ENCODE measurements at places on chromosomes 6 and 20. TPM values are rescaled to one million over a fixed set of nuclear protein-coding genes. Genes with fewer than 3 reads are reported as not detected.
A peak's percentile ranks its signal among the peaks of the same experiment; 100 is the strongest.

The TREML1 gene
- total RNA-seq: not detected

The TTBK1 gene
- total RNA-seq: not detected

- H3K4me3 ChIP-seq: no peak overlapping the region
- no peaks in the 10 kb centered on the region for H3K27me3 ChIP-seq
- DNase-seq: no peak
- no peak overlapping the region for H3K27ac ChIP-seq
- no peaks in the 10 kb centered on the region for H3K4me1 ChIP-seq
- H3K36me3 ChIP-seq: no peaks in the 10 kb centered on the region
Measured at GRCh38 chr6:23180504-23181293, 611.3 kb downstream of the HDGFL1 start.

DNA sequence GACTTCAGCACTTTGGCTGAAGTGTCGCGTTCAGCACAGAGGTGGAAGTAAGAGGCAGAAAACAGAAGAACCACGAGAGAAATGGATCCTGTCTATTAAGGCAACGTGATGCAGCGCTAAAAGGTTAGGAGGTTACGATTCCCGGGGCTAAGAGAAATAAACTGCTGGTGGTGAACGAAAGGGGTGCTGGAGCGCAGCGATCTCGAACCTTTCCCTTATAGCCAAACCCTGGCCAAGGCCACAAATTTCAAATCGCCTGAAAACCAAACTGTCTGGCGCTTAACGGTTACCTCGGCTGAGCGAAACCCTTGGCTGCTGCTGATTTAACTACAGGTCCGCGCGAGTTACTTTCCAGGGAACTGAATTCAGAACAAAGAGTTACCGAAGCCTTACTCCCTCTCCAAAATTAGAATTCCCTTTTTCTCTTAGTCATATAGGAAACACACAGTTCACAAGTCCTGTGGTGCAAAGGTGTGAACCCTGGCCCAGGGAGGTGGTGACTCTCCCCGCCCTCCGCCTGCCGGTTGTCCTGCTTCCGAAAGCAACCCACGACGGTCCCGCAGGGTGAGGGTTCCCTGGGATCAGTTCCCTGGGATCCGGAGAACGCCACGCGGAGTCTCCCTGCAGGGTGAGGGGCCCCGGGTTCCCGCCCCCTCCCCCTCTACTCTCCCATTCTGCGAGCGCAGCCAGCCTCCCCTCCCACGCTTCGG lies 1.3 kb upstream of the SLC35D3 start:
- DNase-seq: no peak
- peak overlapping the region; percentile 6 for H3K4me3 ChIP-seq
- H3K36me3 ChIP-seq: no peaks in the 10 kb centered on the region
- peaks cover 7% of the 10 kb centered on the region for H3K27me3 ChIP-seq

GRCh38 chr6:17601386-17601703 lies 1.2 kb downstream of the FAM8A1 start:
- no peaks in the 10 kb centered on the region for H3K27me3 ChIP-seq
- DNase-seq: no peak
- H3K4me1 ChIP-seq: peaks cover 29% of the 10 kb centered on the region
- H3K36me3 ChIP-seq: peaks cover 6% of the 10 kb centered on the region

- no peaks in the 10 kb centered on the region for H3K36me3 ChIP-seq
- no peaks in the 10 kb centered on the region for H3K4me1 ChIP-seq
- H3K27me3 ChIP-seq: no peaks in the 10 kb centered on the region
- H3K27ac ChIP-seq: no peak overlapping the region
- DNase-seq: no peak
Measured at GRCh38 chr20:6530254-6530653, 237.2 kb upstream of the BMP2 start.

The OR12D3 gene
- not detected for total RNA-seq
